ENCODE measurements at places on chromosomes 1 and 21. TPM values are rescaled to one million over a fixed set of nuclear protein-coding genes. Genes with fewer than 3 reads are reported as not detected.

GRCh38 chr1:85544689-85545215 lies 35.8 kb upstream of the CCN1 start:
- peak; percentile 66 for DNase-seq

DNA sequence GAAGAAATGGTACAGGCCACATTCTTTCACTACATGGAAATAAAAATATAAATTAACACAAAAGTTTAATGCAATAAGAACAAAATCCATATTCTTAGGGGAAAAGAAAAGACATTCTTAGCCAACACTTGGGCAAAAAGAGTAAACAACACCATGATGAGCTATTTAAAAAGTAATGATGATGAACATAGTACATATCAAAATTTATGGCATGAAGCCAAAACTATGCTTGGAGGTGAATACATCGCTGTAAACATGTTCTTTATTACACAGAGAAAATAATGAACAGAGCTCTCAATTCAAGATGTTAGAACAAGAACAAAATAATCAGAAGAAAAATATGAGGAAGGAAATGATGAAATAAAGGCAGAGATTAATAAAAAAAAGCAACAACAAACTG lies 158.2 kb downstream of the ZSCAN20 start:
- no peak for DNase-seq

- DNase-seq, result peak; percentile 75
Measured at GRCh38 chr1:151510957-151511635, at the start of gene CGN. Gene CGN (plus strand): TSS chr1:151511387. CDS start chr1:151518520, 7,133 bp downstream.

GRCh38 chr1:95659166-95659565 lies 425.2 kb downstream of the RWDD3 start:
- no peak for DNase-seq

GRCh38 chr1:117013309-117013858 lies 11.8 kb downstream of the CD101 start:
- no peak for DNase-seq

GRCh38 chr1:219312967-219313366 lies 139.3 kb downstream of the LYPLAL1 start:
- DNase-seq, result peak; percentile 92

Gene SDE2
- 14.7 TPM for total RNA-seq

DNA sequence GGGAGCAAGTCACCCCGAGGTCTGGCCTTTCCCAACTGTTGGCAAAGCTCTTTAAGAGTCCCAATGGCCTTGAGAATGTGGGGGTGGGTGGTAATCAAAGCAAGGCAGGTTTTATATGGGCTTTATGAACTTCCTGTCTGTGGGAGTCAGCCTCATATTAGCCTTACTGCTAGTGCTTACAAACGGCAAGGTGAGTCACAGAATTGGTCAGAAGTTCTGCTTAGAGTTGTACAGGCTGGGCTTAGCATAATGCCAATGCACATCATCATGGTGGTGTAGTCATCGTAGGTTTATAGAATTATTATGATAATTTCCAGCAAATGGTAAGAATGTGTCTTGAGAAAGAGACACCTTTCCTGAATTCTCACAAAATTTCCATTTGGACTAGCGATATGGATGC lies 192.7 kb upstream of the KIAA0040 start:
- no peak for DNase-seq

Gene OR2L3
- not detected for total RNA-seq

DNA sequence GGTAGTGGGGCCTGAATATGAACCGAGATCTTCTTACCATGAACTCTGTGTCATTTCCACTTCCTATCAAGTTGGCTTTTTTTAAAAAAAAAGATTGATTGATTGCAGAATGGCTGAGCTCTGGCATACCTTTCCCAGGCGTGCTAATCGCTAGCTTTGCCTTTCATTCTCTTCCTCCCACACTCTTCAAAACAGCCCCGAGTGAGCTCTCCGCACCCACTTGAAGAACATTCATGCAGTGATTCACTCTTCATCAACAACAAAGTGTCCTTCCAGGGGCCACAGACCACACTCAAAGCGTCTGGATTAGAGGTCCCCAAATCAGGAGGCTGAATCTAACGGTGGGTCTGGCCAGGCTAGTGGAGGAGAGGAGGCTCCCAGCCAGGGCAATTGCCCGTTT lies 96.3 kb upstream of the GALNT2 start:
- DNase-seq, result no peak

Gene MTOR
- total RNA-seq, result 33.6 TPM

Gene BATF3
- total RNA-seq, result 1.6 TPM

- DNase-seq, result no peak
Measured at GRCh38 chr1:68147534-68148171, 84.7 kb downstream of the WLS start.

DNA sequence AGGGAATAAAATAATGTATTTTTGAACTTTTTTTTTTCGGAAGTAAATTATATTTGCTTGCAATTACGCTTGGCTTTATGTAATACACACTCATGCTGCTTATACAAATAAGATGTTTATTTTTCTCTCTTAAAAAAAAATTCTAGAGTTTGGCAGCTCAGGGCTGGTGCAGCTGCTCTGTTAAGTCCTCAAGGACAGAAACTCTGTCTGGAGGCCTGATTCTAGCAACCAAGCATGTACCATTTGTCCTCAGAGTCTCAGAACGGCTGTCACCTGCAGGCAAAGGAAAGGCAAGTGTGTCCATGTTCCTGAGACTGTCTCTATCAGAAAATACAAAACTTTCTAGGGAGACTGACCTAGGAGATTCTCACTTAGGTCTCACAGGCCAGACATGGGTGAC lies 23.2 kb upstream of the CLDN17 start:
- DNase-seq, result no peak

- peak; percentile 77 for DNase-seq
Measured at GRCh38 chr21:37071561-37072273, 1.2 kb downstream of the PIGP start.

DNA sequence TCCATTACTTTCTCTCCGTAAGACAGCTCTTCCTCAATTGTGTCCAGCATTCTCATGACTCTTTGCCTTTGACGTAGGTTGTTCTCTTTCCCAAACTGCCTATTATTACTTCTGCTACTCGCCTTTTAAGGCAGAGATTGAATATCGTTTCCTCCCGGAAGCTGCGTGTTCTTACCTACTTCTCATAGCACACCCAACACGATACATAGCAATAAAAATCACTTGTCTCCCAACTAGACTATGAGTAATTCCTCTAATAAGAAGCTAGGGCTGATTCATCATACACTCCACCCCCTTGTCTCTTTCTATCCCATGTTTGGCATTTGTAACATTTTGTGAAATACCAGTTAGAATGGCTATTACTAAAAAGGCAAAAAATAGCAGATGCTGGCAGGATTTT lies 55.8 kb upstream of the SGIP1 start:
- peak; percentile 54 for DNase-seq

Measured in IMR-90 (cell line).